ENCODE measurements at places on chromosomes 3 and 15.

- no peak for DNase-seq
These were observed 26.2 kb downstream of the SEC62 start for GRCh38 chr3:169992781-169993180.

- DNase-seq = no peak
These were observed 75.2 kb upstream of the GRM7 start for GRCh38 chr3:6785726-6786125.

DNA sequence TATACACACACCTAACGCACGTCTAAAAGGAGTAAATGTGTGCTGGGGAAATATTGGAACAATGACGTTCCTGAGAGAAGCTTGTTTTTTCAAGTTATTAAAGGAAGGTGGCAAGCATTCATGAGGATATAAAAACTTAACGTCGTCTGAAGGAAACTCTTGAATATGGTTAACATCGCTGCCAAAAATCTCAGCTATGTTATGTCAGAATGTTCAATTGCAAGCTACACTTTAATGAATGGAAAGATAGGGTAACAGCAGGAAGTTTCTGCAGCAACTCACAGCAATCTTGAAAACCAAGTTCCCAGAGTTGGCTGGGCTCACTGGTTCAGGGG is 54.3 kb upstream of the MEF2A start:
- DNase-seq = no peak

- DNase-seq = no peak
These were observed 88.3 kb downstream of the ATP10A start for GRCh38 chr15:25774871-25775270.

- DNase-seq = no peak
These were observed 131.8 kb upstream of the UBE2E2 start for GRCh38 chr3:23071296-23071695.

DNA sequence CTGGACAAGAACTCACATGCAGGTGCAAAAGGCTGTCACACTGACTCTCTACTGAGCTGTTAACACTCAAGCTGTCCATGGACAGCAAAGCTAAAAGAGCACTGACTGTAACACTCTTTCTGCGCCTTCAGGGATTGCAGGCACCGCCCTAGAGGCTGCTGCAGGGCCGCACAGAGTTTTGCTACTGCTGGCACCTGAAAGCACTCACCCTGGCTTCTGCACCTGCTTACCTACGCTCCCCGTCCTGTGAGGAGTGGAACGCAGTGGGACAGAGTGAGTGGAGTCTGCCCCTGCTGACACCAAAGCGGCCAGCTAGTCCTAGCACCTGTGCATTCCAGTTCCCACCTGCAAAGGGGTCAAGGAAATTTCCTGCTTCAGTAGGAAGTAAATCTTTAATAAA is 941.3 kb downstream of the DIPK2A start:
- DNase-seq = no peak

DNA sequence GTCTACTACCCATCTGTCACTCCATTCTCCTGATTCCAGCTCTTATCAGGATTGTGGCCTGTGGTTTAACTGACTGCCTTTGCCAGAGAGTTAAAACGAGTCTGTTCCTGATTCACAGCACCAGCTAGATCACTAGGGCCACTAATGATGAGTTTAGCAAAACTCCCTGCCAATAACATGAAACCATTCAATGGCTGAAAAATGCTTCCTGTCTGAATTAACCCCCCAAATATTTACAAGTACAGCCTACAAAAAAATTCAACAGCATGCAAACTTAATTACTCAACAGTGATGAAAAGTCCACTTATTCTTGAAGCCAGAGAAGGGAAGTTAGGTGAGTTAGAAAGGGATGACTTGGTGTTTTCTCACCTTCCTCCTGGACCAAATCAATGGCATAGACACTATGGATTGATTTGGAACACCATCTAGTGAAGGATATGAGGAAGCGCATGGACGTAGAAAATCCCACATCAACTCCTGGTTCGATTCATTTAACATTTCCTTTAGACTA is 141.4 kb downstream of the TGFBR2 start:
- DNase-seq = no peak

DNA sequence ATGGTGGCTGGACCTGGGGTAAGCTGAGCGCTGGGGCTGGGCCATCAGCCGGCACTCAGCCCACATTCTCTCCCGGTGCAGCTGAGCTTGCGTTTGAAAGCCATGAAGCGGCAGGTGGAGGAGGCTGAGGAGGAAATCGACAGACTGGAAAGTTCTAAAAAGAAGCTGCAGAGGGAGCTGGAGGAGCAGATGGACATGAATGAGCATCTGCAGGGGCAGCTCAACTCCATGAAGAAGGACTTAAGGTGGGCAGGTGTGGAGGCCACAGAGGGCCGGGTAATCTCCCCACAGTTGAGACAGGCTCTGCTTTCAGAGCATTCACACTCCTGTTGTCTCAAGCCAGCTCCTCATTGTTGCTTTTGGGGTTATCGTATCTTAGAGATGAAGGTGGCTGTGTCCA is 45.7 kb upstream of the MYZAP start:
- DNase-seq = no peak

DNA sequence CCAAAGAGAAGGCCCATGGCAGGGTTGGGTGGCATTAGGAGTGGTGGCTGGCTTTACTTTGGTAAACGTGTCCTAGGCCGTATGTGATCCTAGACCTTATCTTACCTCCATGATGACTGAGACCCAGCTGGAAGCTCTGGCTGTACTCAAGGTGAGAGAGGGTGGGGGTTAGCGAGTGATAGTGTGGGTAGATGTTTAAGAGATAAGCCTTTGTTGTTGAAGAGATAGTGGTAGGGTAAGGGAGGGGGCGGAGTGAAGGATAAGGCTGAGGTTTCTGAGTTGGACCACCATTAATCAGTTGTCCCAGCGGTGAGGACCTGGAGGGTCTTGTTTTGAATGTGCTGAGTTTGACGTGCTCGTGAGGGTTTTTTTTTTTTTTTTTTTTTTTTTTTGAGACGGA is 61.5 kb upstream of the ULK4 start:
- no peak for DNase-seq

GRCh38 chr3:158777161-158777873 is 24.5 kb upstream of the MFSD1 start:
- no peak for DNase-seq

GRCh38 chr3:152339881-152340505 is 71.3 kb downstream of the MBNL1 start:
- no peak for DNase-seq

- DNase-seq = no peak
These were observed 330.8 kb downstream of the TIGIT start for GRCh38 chr3:114624571-114625181.

- no peak for DNase-seq
These were observed 54.3 kb upstream of the AGTR1 start for GRCh38 chr3:148643389-148643840.
